Activated CD8-positive, alpha-beta memory T cell treated with anti-CD3 and anti-CD28 coated beads, Interleukin-2, amount 50 U/mL, for 48 hours (primary cell): ENCODE measurements at places on chromosomes 5 and 9.

- DNase-seq, result no peak
Observed at GRCh38 chr5:151139646-151140045, 17.9 kb downstream of the ANXA6 start.

DNA sequence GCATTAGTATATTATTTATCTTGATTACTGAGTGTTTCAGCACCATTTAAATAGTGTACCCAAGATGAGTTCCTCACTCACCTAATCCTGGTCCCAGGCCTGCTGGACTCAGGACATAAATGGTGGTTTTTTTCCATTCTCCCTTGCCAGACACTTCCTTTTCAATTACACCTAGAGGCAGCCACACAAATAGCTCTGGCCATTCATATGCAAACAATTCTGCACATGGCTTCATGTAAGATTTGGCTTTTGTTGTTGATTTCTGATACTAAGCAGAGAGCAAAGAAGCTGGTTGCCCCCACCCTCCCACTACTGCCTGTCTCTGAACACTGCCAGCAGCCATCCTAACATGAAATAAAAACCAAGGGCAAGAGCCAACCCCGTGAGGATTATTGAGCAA lies 180.4 kb downstream of the SEMA5A start:
- no peak for DNase-seq

DNA sequence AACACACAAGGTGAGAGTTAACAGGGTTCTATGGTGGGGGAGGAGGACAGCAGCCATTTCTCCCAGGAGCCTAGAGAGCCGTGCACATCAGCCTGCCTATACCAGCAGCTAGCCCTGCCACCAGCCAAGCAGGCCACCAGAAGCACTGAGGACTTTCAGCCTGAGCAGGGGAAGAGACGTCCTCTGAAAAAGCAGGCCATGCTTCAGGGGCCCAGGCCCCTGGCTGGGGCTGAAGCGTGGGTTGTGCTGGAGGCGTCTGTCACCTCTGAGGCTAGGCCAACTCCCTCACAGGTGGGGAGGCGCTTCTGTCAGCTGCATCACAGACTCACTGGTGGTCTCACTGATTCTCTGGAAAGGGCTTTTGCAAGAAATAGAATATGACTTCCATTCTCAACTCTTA lies 16.3 kb downstream of the FSTL4 start:
- no peak for DNase-seq

DNA sequence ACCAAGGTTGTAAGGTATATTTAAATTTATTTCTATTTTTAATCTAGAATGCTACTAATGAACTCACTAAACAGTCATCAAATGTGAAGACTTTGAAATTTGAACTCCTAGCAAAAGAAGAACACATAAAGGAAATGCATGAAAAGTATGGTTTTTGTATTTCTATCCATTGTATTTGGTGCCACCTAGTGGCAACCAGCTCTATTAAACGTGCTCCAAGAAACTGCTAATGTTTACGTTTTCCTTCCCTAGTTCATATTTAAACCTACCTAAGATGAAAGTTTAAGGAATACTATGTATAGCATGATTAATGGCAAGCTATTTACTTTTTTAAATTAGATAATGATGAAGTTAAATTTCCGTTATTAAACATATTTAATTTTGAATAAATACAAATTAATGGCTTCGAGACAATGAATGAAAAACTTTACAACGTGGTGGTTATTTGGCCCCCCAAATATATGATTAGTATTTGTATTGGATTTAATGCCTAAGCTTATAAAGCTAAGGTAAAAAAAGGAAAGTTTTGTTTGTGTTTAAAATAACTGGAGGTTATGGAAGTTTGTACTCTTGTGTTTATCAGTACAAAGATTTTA lies 115.9 kb upstream of the SH3GL2 start:
- DNase-seq, result no peak

- DNase-seq, result peak; percentile 50
Observed at GRCh38 chr5:749101-749670, 35.3 kb downstream of the ZDHHC11B start.

DNA sequence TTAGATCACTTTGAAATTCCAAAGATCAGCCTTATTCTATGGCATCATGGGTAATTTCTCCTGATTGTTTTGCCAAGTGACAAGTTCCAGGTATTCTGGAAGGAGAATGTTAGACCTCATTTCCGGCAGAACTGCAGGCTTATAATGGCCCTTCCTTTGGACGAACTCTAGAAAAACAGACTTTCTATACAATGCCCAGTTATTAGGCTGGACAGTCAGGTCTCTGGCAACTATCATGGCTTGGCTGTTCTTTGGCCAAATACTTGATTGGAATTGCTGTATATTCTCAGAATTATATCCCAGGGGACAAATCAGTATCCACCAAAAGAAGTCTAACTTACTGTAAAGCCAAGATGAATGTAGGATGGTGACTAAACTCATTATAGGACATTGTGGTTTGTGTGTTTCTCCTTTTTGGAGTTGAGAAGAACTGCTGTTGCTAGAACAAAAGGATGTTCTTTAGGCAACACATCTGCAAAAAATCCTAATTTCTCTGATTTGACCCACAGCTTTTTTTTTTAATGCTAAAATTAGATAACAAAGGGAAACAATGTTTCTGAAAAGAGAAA lies 69.0 kb downstream of the ADAMTSL1 start:
- DNase-seq, result no peak

- no peak for DNase-seq
Observed at GRCh38 chr5:26482810-26483375, 555.5 kb downstream of the CDH9 start.

GRCh38 chr5:16889203-16889971 lies 46.7 kb downstream of the MYO10 start:
- no peak for DNase-seq

DNA sequence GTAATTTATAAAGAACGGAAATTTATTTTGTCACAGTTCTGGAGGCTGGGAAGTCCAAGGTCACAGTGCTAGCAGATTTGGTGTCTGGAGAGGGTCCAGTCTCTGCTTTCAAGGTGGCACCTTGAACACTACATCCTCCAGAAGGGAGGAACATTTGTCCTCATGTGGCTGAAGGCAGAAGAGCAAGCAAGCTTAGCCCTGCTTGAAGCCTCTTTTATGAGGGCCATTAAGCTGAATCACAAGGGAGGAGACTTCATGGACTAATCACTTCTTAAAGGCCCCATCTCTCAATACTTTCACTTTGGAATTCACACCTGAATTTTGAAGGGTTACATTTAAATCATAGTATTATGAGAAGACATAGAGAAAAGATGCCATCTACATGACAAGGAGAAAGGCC lies 215.4 kb upstream of the NFIL3 start:
- DNase-seq, result no peak

DNA sequence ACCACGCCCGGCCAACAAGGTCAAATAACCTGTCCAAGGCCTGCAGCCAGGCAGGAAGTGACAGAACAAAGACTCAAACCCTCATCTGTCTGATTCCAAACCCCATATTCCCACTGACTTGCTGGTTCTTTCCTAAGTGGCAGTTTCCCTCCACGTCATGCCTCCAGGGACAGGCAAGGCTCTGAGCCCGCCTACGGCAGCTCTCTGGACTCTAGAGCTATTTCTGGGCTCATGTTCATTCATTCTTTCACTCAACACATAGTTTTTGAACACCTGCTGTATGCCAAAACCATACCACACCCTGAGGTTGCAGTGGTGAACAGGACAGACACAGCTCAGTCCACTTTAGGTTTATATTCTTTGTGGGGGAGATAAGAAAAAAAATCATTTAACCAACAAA lies 5.2 kb upstream of the FBP1 start:
- no peak for DNase-seq

- DNase-seq, result no peak
Observed at GRCh38 chr5:170268884-170269283, 28.7 kb downstream of the LCP2 start.

GRCh38 chr5:120706877-120707276 lies 242.8 kb downstream of the PRR16 start:
- no peak for DNase-seq

- no peak for DNase-seq
Observed at GRCh38 chr9:15670894-15671293, 118.1 kb downstream of the CCDC171 start.

DNA sequence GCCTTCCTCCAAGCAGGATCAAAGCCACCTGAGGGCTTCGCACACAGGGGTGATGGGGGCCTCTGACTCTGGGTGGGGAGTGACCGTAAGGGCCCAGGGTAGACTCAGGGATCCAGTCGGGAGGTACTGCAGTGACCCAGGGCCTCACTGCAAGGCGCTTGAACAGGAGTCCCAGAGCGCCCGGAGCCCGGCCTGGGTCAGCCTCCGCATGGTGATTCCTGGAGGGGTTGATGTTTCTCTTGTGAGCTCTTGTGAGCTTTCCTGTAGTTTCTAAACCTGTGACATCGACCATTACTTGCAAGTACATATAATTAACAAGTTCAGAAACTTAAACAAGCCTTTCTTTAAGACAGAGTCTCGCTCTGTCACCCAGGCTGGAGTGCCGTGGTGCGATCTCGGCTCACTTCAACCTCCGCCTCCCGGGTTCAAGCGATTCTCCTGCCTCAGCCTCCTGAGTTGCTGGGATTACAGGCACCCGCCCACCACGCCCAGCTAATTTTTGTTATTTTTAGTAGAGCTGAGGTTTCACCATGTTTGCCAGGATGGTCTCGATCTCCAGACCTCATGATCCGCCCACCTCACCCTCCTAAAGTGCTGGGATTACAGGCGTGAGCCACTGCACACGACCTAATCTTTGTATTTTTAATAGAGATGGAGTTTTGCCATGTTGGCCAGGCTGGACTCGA lies 19.8 kb downstream of the PTGES start:
- DNase-seq, result no peak

GRCh38 chr9:72955126-72955455 lies 2.2 kb upstream of the ALDH1A1 start:
- no peak for DNase-seq

GRCh38 chr5:103487218-103487617 lies 75.4 kb downstream of the NUDT12 start:
- no peak for DNase-seq

DNA sequence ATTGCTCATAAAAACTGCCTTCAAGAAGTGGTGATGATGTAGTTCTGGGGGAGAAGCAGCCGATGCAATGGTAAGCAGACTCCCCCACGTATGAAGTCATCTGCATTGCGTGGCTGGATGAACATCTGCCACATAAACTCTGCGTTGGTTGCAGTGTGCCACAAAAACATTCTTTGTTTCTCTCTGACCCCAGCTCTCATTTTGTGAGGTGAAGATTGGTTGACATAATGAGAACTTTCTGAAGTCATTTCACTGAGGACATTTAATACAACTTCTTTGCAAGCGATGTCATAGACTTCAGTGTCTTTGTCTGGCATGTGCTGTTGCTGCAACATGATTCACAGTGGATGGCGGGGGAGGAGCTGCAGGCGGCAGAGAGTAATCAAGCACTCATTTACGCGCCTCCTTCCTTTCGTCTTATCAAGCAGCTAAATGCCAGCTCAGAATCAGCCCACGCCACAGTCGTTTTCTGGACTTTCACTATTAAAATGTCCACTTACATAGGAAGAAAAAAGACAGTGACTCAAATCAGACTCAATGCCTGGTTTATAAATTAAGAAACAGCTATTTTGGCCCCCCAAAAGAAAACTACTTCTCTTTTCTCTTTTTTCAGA lies 91.5 kb upstream of the NFIL3 start:
- no peak for DNase-seq

DNA sequence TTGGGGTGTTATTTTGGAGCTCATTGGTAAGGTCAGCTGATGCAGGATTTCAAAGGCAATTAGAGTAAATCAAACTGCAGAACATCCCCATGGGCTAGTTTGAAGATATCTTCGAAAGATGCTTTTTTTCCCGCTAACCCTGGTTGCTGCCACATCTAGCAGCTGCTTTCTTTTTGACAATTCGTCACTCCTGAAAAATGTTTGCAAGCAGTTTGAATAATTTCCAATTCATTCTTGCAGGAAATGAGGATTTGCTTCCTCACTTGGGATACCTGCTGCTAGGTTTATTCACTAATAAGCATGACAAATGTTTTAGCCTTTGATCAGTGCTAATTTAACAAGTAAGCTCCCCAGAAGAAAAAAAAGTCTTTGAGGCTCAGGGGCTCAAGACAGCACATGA lies 649.6 kb upstream of the RORB start:
- DNase-seq, result no peak

- no peak for DNase-seq
Observed at GRCh38 chr9:35448496-35448895, 41.4 kb upstream of the RUSC2 start.

DNA sequence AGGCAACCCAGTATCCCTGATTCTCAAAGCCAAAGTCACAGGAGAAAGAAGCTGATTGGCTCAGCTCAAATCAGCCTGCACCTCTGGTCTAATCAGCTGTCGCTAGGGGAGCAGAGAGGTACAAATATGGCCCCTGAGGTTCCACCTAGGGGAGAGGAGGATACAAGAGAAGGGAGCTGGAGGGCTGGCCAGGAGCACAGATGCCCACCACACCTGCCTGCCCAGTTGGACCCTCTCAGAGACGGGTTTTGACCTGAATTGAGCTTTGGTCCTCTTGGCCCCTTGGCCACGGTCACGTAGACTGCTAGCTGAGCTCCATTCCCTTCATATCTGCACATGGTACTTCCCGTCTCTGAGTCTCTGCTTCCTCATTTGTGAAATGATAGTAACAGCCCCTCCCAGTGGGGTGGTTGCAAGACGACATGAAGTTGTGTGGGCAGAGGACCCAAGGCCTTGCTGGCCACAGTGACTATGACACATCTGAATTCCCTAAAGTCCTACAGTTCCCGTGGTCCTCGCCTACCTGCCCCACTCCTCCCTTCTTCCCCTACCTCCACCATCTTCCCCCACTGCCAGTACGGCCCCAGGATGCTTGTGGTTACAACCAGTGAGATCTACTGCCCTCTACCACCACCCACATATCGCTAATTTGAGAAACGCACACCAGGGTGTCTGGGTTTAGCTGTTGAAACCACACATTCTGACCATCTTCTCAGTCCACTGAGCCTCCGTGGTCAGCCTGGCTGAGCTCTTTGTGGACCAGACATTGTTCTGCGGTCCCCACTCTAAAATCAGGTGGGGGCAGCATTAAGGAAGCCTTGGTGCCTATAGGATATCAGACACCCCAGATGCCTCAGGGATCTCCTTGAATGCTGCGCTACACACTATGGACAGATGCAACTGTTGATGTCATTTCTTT lies 60.3 kb upstream of the NEK6 start:
- DNase-seq, result peak; percentile 50

- DNase-seq, result peak; percentile 85
Observed at GRCh38 chr5:142012186-142012785, 541 bp downstream of the GNPDA1 start.
